ENCODE measurements at places on chromosomes 11 and 22.

GRCh38 chr22:36445158-36445668 is 36.2 kb downstream of the TXN2 start:
- DNase-seq = no peak

DNA sequence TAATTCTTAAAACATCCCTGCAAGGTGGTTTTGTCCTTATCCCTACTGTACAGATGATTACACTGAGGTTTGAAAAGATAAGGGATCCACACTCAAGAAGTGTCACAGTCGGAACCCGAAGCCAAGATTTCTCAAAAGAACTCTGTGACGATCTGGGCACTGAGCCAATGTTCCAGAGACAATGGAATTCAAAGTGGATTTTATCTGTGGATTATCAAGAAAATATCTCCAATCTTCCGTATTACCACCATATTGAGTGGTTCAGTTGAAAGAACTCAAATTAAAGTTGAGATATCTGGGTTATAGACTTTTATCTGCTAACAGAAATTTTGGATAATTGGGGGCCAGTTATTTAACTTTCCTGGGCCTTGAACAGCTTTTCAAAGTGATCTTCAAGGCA is 100.0 kb upstream of the GRAMD1B start:
- no peak for DNase-seq

DNA sequence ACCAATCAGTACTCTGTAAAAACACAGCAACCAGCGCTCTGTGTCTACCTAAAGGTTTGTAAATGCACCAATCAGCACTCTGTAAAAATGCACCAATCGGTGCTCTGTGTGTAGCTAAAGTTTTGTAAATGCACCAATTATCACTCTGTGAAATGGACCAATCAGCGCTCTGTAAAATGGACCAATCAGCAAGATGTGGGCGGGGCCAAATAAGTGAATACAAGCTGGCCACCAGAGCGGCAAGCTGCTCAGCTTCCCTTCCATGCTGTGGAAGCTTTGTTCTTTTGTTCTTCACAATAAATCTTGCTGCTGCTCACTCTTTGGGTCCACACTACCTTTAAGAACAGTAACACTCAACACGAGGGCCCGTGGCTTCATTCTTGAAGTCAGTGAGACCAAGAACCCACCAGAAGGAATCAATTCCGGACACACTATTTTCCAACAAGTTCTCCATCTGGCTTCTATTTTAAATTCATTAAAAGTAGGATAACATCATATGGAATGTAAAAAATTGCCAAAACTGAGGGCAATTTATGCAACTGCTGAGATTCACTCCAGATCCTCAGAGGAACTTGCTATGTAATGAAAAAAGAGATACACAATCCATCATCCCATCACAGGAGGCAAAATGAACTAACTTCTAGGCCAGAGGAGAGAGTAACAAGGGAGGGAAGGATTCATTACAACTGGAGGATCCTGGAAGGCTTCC is 3.1 kb upstream of the PANX1 start:
- no peak for DNase-seq

DNA sequence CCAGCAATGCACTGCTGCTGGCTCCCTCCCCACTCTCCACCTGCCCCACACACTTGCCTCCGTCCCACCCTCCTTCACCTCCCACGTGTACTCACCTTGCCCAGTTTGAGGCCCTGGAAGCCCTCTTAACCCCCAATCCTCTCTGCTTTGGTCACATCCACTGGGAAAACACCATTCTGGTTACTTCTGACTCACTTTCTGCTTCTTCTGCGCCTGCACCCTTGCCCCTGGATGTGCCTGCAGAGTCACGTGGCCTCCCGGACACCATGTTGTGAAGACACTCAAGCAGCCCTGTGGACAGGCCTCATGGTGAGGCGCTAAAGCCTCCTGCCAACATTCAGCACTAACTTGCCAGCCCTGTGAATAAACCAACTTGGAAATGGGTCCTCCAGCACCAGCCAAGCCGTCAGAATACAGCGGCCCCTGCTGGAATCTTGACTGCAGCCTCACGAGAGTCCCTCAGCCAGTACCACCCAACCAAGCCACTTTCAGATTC is 2.6 kb upstream of the NAALADL1 start:
- peak; percentile 38 for DNase-seq

DNA sequence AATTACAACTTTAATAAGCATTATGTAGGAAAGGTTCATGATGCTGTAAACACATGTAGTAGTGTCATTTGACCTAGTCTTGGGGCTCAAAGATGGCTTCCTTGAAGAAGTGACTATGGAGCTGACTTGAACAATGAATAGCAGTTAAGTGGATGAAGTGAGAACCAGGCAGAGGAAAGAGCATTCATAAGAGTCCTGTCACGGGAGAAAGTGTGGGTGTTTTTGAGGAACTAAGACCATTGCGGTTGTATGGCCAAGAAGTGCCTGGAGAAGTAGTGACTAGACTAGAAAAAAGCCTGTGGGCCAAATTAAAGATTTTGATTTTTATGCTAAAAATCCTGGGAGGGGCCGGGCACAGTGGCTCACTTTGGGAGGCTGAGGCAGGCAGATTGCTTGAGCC is 7.2 kb upstream of the IL18BP start:
- DNase-seq = no peak

- no peak for DNase-seq
Observed at GRCh38 chr11:131599285-131599684, 228.9 kb downstream of the NTM start.

DNA sequence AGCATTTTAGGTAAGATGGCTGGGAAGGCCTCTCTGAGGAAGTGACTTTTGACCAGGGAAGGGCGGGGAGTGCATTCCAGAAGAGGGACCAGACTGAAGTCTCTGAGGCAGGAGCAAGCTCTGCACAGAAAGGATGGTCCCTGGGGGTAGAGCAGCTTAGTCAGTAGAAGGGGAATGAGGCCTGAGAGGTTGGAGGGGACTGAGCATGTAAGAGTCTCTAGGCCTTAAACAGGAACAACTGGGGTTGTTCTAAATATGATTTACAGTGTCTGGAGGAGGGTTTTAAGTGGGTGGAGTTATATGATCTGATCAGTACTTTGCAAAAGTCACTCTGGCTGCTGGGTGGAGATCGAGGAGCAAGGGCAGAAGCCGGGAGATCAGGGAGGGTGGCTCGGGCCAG is 31.7 kb upstream of the TEF start:
- DNase-seq = no peak

DNA sequence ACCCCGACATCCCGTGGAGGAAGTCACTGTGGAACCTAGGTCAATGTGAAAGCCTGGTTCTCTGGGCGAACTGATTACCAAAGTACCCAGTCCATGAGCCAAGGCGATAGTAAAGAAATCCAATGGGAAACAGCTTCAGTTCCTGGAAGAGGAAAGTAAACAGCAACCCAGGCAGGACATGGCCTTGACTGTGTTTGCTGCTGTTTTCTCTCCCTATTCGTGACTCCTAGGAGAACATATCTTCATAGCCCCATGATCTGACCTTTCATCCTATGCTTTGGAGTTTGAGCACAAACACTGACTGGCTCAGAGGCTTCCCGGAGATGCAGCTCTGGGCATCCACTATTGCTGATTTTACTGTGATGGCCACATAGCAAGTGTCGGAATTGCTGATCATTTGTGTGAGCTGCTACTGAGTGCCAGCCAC is 45.1 kb downstream of the LRFN4 start:
- DNase-seq = no peak

DNA sequence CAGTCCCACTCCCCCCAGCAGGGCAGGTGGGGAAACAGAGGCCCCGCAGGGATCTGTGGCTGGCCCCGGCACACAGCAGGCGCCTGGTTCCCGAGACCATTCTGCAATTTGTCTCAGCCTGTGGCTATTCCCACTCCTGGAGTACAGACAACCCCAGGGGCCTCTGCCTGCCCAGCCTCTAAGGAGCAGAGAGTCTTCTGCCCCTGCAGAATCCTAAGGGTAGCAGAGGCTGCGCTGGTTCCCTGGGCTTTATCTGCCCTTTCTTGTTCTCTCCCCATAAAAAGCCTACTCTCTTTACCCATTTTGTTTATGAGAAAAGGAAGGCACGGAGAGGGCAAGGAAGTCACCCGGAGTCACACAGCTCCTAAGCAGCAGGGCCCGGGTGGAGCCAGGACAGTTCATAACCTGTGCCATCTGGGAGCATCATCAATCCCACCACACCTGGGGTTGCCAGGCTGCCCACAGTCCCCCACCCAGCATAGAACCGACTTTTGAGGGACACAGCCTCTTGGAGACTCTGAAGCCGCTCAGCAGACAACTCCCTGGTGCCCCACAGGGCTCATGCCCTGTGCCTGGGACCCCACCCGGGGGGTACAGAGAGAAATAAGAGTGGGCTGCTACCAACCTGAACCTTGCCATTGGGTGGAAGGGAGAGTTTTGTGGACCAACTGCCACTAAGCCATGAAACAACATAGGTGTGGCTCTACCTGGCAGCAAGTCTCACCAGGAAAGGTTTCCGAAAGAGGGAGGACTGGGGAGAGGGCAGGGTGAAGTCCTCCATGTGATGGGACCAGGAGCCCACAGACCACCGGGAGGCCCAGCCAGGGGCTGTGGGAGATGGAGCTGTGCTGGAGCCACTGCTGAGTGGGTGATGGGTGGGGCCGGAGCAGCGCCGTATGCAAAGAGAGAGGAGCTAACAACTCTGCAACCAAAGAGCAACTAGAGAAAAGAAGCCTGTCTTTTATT is 17.2 kb upstream of the LINC01488 start:
- DNase-seq = no peak

DNA sequence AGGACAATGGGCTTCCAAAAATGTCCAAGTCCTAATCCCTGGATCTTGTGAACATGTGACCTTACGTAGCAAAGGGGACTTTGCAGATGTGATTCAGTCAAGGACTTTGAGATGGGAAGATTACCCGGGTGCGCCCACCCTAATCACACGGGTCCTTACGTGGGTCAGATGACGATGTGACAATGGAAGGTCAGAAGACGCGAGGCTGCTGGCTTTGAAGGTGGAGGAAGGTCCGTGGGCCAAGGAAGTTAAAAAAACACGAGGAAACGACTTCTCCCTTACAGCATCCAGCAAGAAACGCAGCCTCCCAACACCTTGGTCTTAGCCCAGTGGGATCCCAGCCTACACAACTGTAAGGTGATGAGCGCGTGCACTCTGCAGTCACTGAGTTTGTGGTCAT is 860.1 kb downstream of the TBC1D22A start:
- no peak for DNase-seq

DNA sequence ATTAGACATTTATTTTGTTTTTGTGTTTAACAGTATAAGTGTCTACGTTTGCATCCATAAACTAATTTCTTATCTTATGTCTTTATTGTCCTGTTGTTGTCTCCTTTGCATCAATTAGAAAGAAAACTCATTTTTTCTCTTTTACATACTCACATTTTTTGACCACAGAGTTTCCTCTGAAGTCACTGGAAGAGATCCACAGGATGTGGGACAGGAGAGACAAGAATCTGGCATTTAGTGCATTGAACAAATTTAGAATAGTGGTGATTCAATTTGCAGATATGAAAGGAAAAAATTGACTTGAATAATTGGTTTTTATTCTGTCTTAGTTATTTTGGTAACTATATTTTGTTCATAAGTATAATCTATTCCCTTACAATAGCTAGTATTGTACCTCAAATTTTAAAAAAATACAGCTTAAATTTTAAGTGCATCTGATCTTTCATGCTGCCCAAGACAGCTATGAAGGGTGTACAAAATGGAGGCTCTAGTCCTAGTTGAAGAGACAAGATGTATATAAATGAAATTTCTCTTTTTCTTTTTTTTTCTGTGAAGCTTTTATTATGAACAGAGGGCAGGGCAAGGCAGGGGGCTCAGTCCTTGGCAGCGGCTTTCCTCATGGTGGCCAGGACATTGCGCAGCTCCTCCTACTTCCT is 24.4 kb downstream of the HORMAD2 start:
- DNase-seq = no peak

DNA sequence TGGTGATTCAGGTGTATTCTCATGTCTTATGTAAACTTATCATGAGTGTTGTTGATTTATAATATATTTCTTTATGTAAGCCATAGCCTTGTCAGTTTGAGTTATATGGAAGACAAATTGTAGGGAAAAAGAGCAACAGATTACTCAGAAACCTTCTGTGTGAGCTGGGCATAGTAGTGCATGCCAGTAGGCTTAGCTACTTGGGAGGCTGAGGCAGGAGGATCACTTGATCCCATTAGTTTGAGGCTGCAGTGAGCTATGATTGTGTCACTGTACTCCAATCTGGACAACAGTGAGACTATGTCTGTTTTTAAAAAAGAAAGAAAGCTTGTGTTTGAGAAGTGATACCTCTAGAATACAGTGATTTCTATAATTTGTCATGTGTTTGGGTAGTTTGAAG is 2.2 kb upstream of the RAB30 start:
- DNase-seq = no peak
